Activated CD8-positive, alpha-beta memory T cell treated with anti-CD3 and anti-CD28 coated beads, Interleukin-2, amount 10 ng/mL, durations not matched to agents 7 days and 5 days (primary cell): ENCODE measurements at places on chromosomes 11 and 22. TPM values are rescaled to one million over a fixed set of nuclear protein-coding genes. Genes with fewer than 3 reads are reported as not detected.

GRCh38 chr11:134837166-134837886 is 425.3 kb upstream of the B3GAT1 start:
- DNase-seq, result no peak

- DNase-seq, result no peak
These were observed 126.6 kb upstream of the FIBIN start for GRCh38 chr11:26867286-26867685.

SLC17A6 gene
- total RNA-seq, result not detected

DNA sequence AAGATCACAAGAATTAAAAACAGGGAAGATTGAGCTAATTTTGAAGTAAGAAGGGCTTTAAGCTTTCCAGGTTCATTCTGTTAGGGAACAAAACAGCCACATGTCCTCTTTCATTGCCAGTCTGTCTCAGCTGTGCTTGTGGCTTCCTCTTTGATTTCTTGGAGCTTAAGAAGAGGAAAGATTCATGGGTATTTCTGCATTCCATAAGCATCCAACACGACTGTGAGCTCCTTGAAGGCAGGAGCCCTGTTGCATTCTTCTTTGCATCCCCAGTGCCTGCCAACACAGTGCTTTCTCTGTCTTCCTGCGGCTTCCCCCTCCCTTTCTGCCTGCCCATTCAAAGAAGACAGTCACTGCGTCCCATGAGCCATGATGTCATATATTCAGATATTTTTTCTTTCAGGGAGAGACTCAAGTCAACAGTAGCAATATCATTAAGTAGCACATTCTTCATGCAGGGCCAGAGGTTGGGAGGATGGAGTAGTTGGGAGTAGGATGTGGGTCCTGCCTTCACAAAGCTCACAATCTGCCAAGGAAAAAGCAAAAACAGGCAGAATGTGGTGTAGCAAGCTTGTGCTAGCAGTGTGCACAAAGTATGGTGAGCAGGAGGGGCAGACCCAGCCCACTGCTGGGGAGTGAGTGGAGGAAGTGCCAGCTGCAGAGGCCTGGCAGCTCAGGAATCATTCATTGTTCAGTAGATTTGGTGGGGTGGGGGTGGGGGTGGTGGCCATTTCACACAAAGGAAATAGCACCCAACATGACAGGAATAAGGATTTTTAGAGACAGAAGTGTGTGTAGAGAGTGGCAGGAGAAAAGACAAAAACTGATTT is 162.1 kb upstream of the RASSF10 start:
- DNase-seq, result no peak

DNA sequence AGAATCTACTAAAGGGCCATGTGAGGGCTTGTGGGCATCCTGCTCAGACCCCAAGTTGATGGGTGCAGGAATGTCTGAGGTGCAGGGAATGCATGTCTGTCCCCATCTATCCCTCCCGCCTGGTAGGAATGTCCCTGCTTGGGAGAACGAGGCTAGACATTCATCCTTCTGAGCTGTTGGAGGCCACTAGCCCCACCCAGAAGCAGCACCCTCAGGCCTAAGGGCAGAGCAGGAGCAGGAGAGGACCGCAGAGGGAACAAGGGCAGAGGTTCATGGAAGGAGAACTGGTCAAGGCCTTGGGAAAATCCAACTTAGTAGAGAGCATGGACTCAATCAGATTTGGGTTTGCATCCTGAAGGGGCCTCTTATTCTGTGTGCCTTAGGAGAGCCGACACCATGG is 22.1 kb upstream of the LMO1 start:
- peak; percentile 32 for DNase-seq

GRCh38 chr11:5007561-5007960 is 12.9 kb downstream of the OR51L1 start:
- no peak for DNase-seq

DNA sequence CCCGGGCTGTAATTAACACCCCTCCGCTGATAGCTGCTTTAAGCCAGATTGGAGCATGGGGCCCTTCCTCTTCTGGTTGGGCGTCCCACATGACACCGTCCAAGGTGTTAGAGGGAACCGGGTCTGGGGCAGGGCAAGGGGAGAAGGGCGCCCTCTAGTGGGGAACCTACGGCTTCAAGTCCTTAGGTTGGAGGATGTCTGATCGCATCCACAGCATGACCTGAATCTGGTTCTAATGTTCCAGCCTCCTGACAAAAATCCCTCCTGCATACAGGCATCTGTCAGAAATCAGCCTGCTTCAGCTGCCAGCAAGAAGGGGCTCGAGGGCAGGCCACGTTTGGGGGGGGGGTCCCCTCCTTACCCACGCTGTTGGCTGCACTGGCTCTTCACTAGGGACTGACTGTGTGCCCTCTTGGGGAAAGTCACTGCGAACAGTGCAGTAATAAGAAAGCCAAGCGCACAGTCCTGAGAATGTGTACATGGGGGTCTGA is 94.2 kb upstream of the TBCEL start:
- peak; percentile 55 for DNase-seq

- peak; percentile 87 for DNase-seq
These were observed 63.4 kb downstream of the FLI1 start for GRCh38 chr11:128757235-128757711.

GRCh38 chr11:63490551-63491239 is at the start of gene PLAAT5:
Gene PLAAT5, minus strand, starts transcription at chr11:63491167. Its CDS starts 133 bp downstream, at chr11:63491034.
- DNase-seq, result no peak

DNA sequence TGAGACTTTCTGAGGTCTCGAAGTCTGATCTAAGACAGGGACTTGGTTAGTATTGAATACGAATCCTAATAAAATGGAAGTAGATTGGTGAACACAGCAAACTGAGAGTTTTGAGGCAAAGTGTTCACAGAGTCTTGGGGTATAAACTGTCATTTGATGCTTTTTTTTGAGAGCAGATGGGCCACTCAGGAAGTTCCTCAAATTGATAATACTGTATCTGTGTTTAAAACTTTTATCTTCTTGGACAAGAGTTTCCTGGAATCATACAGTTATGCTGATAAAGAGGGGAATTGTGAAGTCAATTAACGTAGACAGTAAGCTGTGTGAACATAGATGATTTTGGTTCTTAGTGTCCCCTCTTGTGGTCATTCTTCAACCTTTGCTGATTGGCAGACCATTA is 80.0 kb upstream of the CLPB start:
- no peak for DNase-seq

- DNase-seq, result peak; percentile 48
These were observed 69.2 kb downstream of the PACSIN2 start for GRCh38 chr22:42945736-42946135.

GNAZ gene
- total RNA-seq, result 0.12 TPM

GRCh38 chr11:47756208-47756607 is 10.9 kb downstream of the FNBP4 start:
- no peak for DNase-seq

DNA sequence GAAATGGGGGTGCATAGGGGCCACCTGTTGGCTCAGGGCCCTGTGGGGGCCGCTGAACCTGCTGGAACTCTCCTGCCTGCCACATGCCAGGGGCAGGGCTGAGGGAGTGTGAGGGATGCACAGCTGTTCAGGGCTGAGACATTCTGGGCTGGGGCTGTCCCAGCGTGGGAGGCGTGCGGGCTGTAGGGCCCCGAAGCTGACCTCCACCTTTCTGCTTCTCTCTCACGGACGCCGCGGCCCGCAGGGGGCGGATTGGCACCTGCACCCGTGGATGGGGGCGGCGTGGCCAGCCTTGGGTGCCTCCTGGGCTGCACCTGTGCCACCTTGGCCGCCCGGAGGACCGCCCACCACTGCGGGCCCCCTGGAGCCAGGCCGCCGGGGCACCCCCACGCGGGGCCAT is 4.1 kb downstream of the CCDC188 start:
- DNase-seq, result no peak
